ENCODE measurements at places on chromosomes 3 and 15. TPM values are rescaled to one million over a fixed set of nuclear protein-coding genes. Genes with fewer than 3 reads are reported as not detected.

DNA sequence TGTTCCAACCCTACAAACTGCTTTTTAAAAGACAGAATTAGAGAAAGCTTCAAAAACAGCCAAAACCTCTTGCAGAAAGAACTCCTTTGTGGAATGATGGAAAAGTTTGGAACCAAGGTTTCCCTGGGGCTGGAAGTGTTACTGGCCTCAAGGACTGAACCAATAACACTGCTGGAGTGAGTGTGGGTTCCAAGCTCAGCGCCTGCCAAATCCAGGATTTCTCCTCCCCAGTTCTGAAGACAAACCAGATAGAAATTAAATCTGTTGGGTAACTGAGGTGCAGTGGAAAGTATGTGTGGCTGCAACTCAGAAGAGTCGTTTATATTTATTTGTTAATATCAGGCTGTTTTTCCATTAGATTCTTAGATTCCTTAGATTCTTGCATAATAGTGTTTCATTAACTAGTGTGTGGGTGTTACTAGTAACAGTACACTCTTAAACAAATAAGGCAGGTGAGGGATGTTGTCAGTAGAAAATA, 66.5 kb upstream of the FNDC3B start:
- H3K4me1 ChIP-seq, result no peaks in the 10 kb centered on the region
- H3K27ac ChIP-seq, result no peak overlapping the region
- no peaks in the 10 kb centered on the region for H3K27me3 ChIP-seq
- DNase-seq, result peak; percentile 89
- no peaks in the 10 kb centered on the region for H3K36me3 ChIP-seq

GRCh38 chr3:64319391-64319790, 94.1 kb upstream of the PRICKLE2 start:
- H3K27ac ChIP-seq, result no peak overlapping the region
- H3K36me3 ChIP-seq, result no peaks in the 10 kb centered on the region
- no peak for DNase-seq
- peaks cover 26% of the 10 kb centered on the region for H3K4me1 ChIP-seq

GRCh38 chr15:56207711-56208110, 36.0 kb downstream of the RFX7 start:
- H3K27ac ChIP-seq, result no peak overlapping the region
- H3K27me3 ChIP-seq, result no peaks in the 10 kb centered on the region
- DNase-seq, result no peak

DNA sequence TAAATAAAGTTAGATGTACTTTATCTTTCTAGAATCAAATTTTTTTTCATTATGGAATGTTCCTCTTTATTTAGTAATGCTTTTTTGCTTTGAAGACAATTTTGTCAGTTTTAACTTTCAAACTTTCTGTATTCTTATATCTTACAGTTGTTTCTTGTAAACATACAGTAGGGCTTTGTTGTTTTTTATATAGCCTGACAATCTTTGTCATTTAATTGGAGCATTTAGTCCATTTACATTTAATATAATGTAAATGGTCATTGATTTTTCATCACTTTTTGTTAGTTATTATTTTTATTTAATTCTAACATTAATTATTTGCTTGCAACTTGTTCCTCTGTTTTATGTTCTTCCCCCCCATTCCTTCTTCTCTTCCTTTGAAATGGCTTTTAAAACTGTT, 55.4 kb upstream of the RNU6-1 start:
- H3K27me3 ChIP-seq, result no peaks in the 10 kb centered on the region
- DNase-seq, result no peak

DNA sequence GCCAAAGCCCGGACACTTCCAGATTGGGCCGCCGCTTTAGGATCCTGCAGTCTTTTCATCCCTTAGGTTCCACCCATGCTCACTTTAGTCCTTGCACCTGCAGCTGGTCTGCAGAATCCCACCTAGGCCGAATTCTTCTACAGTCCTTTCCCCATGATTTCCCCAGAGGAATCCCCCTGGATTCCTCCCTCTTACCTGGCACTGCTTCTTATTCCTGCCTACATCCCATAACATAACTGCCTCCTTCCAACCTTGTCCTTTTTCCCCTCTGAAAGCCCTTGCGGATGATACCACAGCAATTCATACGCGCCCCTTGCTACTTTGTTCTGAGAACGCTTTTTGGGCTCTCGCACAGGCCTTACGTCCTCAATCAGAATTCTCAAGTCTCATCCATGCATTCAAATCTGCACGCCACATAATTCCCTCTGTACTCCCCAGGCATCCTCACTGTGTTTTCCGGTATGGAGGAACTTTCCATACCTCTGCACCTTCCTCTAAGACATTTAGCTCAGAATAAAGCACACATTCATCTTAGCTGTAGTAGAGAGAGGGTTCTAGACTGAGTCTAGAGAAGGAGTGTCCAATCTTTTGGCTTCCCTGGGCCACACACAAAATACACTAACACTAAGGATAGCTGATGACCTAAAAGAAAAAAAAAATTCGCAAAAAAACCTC, 619 bp downstream of the EIF2AK4 start:
- DNase-seq, result no peak
- no peaks in the 10 kb centered on the region for H3K36me3 ChIP-seq
- peaks cover 6% of the 10 kb centered on the region for H3K4me1 ChIP-seq
- H3K27ac ChIP-seq, result peak overlapping the region; percentile 94
- no peaks in the 10 kb centered on the region for H3K27me3 ChIP-seq

DNA sequence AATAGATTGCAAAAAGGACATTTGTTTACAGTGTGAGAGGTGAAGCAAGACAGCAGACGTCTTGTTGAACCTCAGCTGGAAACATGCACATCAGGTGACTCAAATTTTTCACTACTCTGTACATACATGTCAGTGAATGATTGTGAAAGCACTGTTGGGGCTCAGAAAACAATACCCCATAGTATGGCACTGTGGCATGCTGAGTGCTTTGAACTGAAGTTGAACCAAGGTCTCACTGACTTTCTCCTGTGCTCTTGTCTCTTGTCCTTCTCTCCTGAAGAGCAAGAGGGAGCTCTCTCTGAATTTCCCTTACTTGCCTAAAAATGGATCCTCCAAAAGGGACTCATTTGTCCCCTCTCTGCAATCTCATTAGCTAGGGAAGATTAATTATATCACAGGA, 24.5 kb upstream of the NEDD4 start:
- DNase-seq, result no peak
- no peaks in the 10 kb centered on the region for H3K4me1 ChIP-seq
- no peak overlapping the region for H3K27ac ChIP-seq
- H3K4me3 ChIP-seq, result no peak overlapping the region

GRCh38 chr3:143207338-143207961, 87.9 kb downstream of the CHST2 start:
- no peaks in the 10 kb centered on the region for H3K36me3 ChIP-seq
- H3K4me3 ChIP-seq, result no peak overlapping the region
- DNase-seq, result no peak

- H3K4me3 ChIP-seq, result peak overlapping the region; percentile 64
- no peaks in the 10 kb centered on the region for H3K36me3 ChIP-seq
- no peak for DNase-seq
- H3K4me1 ChIP-seq, result peaks cover 49% of the 10 kb centered on the region
- H3K27ac ChIP-seq, result peak overlapping the region; percentile 93
Measured at GRCh38 chr3:143002083-143002712, 828 bp downstream of the U2SURP start.

GRCh38 chr3:89699229-89699628, 591.8 kb downstream of the EPHA3 start:
- no peaks in the 10 kb centered on the region for H3K4me1 ChIP-seq
- H3K36me3 ChIP-seq, result no peaks in the 10 kb centered on the region
- no peak overlapping the region for H3K4me3 ChIP-seq
- H3K27me3 ChIP-seq, result no peaks in the 10 kb centered on the region
- H3K27ac ChIP-seq, result no peak overlapping the region

GRCh38 chr3:113743006-113743630, 2.9 kb downstream of the NAA50 start:
- no peak overlapping the region for H3K4me3 ChIP-seq
- no peaks in the 10 kb centered on the region for H3K36me3 ChIP-seq
- H3K27me3 ChIP-seq, result no peaks in the 10 kb centered on the region
- H3K4me1 ChIP-seq, result no peaks in the 10 kb centered on the region
- peak overlapping the region; percentile 94 for H3K27ac ChIP-seq

- H3K4me3 ChIP-seq, result no peak overlapping the region
- no peaks in the 10 kb centered on the region for H3K27me3 ChIP-seq
- no peak overlapping the region for H3K27ac ChIP-seq
- no peaks in the 10 kb centered on the region for H3K4me1 ChIP-seq
Measured at GRCh38 chr3:99625643-99626416, 12.6 kb upstream of the COL8A1 start.

DNA sequence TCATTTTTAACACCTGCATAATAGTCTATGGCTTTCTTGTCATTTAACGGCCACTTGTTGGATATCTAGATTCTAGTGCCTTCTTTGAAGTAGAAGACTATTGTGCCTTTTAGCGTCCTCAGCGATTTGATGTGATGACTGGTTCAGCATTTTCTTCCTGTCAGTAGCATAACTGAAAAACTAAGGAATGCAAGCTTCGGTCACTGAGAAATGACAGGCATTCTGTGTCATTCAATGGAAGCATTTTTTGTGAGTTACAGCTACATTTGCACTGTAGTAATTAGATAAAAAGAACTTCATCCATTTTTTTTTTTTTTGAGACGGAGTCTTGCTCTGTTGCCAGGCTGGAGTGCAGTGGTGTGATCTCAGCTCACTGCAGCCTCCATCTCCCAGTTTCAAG, 10.3 kb downstream of the NEK11 start:
- no peaks in the 10 kb centered on the region for H3K27me3 ChIP-seq
- no peaks in the 10 kb centered on the region for H3K36me3 ChIP-seq
- no peak overlapping the region for H3K4me3 ChIP-seq

- no peak overlapping the region for H3K27ac ChIP-seq
- H3K4me1 ChIP-seq, result peaks cover 16% of the 10 kb centered on the region
- H3K27me3 ChIP-seq, result no peaks in the 10 kb centered on the region
- peak; percentile 24 for DNase-seq
- no peak overlapping the region for H3K4me3 ChIP-seq
Measured at GRCh38 chr15:57302640-57303257, 73.6 kb upstream of the CGNL1 start.

- H3K36me3 ChIP-seq, result no peaks in the 10 kb centered on the region
- no peak for DNase-seq
- H3K4me1 ChIP-seq, result no peaks in the 10 kb centered on the region
- H3K27me3 ChIP-seq, result no peaks in the 10 kb centered on the region
- H3K4me3 ChIP-seq, result no peak overlapping the region
Measured at GRCh38 chr3:39346785-39347585, 17.5 kb downstream of the CCR8 start.

The FEZF2 gene
- not detected for total RNA-seq

The NT5DC2 gene
- 18.8 TPM for total RNA-seq

The UNC45A gene
- total RNA-seq, result 36.0 TPM

The AGTR1 gene
- 48.7 TPM for total RNA-seq

The KCNH8 gene
- 0.54 TPM for total RNA-seq

The TUSC7 gene
- total RNA-seq, result not detected

The ADPRH gene
- total RNA-seq, result 9.6 TPM

The MORC1 gene
- not detected for total RNA-seq

The TPRG1 gene
- 3.2 TPM for total RNA-seq

The PLXNA1 gene
- total RNA-seq, result 8.2 TPM

The MESP2 gene
- not detected for total RNA-seq

The GNAT1 gene
- not detected for total RNA-seq

The GPR160 gene
- total RNA-seq, result 0.16 TPM

The GP9 gene
- not detected for total RNA-seq

The FAM240A gene
- not detected for total RNA-seq

The GASK1A gene
- total RNA-seq, result 17.4 TPM

Data from sigmoid colon (tissue), 7 donors.